ENCODE measurements at places on chromosomes 3 and 15.

- DNase-seq = no peak
These were observed 21.5 kb upstream of the KCNMB3 start for GRCh38 chr3:179272385-179272784.

DNA sequence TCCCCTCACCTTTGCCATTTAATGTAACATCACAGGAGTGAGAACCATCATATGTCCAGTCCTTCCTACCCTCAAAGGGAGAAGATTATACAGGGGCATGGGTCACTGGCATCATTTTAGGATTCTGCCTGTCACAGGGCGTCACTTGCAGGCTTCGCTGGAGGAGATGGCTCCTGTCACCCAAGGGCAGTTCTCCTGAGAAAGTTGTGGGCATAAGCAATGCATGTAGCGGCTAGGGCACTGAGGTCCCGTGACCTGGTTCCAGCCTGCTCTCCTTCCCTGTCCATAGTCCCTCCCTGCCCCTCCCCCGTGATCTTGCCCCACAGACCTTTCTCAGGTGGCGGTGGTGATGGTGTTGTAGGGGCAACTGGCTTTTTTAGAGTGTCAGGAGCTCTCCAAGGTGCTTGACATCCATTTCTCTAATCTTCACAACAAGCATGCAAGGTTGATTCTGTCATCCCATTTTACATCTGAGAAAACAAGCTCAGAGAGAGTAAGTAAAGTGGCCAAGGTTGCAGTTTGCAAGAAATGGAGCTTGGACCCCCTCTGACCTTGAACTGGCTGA is 241.5 kb upstream of the CTDSPL start:
- no peak for DNase-seq

GRCh38 chr3:193832833-193833413 is 239.9 kb downstream of the OPA1 start:
- DNase-seq = no peak

- no peak for DNase-seq
These were observed 25.3 kb downstream of the PRICKLE2 start for GRCh38 chr3:64199932-64200331.

GRCh38 chr3:183519891-183520290 is 35.6 kb downstream of the KLHL6 start:
- DNase-seq = no peak

- DNase-seq = no peak
These were observed 58.8 kb upstream of the GOLGA8A start for GRCh38 chr15:34496207-34496995.

DNA sequence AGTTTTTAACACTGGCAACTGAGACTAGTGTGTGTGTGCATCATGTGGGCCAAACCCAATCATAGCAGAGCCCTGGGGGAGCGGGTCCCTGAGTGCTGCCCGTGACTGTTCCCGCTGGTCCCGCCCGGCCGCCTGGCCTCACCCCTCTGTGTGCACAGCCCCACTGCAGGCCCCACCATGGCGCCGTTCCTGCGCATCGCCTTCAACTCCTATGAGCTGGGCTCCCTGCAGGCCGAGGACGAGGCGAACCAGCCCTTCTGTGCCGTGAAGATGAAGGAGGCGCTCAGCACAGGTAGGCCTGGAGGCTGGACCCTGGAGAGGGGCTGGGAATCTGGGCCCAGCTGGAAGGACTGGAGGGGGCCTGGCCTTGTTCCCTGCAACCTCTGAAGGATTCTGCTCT is 17.2 kb downstream of the PRKCD start:
- DNase-seq = no peak

DNA sequence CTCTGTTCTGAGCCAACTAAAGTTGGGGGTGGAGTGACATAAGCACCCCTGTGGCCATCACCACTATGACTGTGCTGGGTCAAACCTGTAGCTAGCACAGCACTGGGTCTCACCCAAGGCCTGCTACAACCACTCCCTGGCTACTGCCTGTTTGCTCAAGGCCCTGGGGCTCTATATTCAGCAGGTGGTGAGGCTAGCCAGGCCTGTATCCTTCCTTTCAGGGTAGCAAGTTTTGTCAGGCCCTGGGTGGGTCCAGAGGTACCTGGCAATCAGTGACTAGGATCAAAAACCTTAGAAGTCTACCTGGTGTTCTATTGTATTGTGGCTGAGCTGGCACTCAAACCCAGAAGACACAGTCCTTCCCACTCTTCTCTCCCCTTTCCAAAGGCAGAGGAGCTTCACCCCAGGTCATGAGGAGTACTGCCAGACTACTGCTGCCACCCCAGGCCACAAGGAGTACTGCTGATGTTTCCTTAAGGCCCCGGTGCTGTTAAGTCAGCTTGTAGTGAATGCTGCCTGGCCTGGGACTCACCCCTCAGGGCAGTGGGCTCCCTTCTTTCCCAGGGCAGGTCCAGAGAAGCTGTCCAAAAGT is 170.8 kb downstream of the IGSF11 start:
- DNase-seq = peak; percentile 34

- no peak for DNase-seq
These were observed 42.6 kb downstream of the ZNF148 start for GRCh38 chr3:125332504-125332903.

DNA sequence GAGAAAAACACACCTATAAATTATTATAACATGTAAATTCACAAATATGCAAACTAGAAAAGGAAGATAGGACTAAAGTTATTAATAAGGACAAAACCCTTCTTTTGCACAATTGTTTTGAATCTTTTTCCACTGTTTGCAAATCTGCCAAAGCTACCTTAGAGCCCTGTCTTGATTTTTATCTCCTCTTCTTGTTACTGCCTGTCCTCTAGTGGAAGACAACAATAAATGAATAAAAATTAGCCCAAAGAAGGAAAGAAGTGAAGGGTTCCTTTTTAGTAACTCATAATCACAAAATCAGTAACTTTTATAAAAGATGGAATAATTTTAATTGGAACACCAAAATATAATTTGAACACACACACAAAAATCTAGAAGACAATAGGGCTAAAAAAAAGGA is 2.7 kb downstream of the CD200R1 start:
- DNase-seq = no peak

DNA sequence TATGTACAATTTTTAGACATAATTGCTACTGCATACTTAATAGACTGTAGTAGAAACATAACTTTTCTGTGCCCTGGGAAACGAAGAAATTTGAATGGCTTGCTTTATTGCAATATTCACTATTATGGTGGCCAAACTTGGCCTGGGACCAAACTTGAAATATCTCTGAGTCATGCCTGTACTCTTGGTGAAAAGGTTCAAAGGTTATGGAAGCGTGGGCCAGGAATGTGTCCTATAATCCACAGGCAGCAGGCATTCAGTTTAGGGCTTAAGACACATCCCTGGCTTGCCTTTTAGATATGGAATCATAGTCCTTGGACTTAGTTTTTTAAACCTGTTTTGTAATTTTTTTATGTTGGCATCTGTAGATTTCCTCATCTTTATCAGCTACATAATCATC is 124.3 kb downstream of the LRIG1 start:
- DNase-seq = peak; percentile 40

DNA sequence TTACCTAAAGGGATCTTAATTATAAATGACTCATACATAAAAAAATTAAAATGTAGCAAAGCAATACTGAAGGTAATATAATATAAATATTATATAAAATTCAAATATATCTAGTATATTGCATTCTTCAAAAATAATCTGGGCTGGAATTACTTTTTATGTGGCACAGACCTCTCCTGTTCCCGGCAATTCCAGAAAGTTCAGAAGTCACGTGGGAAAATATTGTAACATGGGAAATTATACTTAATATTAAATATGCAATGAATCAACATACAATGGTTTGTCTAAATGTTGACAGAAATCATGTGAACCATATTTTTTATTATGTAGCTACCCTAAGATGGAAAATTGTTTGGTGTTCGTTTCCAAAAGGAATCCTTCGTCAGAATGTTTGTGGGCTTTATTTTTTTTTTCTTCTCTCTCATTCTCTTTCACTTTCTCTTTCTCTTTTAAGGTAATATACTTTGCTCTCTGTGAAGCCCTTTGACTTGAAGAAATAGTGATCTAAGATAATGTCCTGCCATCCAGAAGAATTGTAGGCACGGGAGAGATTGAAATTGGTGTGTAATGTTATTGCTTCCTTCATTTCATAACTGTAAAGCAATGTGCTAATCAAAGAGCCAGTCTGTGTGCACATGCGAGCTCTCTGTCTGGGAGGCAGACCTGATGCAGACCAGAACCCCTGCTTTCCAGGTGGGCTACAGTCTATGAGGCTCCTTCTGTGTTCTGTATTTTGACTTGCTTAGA is 559.4 kb downstream of the NR2F2 start:
- DNase-seq = no peak

- DNase-seq = peak; percentile 38
These were observed 15.9 kb downstream of the IVD start for GRCh38 chr15:40421246-40422157.

GRCh38 chr15:69976366-69976994 is 121.2 kb downstream of the TLE3 start:
- peak; percentile 28 for DNase-seq

- DNase-seq = no peak
These were observed 26.9 kb downstream of the MKRN2OS start for GRCh38 chr3:12518261-12519028.

GRCh38 chr3:131705558-131706051 is 202.8 kb upstream of the MRPL3 start:
- DNase-seq = peak; percentile 61

- DNase-seq = peak; percentile 61
These were observed 44.6 kb downstream of the ZBTB38 start for GRCh38 chr3:141412936-141413354.

- DNase-seq = no peak
These were observed 773.9 kb upstream of the CADM2 start for GRCh38 chr3:84184937-84185336.

GRCh38 chr15:29331071-29331470 is 61.4 kb upstream of the NSMCE3 start:
- no peak for DNase-seq

- no peak for DNase-seq
These were observed 27.3 kb upstream of the SEC62 start for GRCh38 chr3:169939320-169939719.

DNA sequence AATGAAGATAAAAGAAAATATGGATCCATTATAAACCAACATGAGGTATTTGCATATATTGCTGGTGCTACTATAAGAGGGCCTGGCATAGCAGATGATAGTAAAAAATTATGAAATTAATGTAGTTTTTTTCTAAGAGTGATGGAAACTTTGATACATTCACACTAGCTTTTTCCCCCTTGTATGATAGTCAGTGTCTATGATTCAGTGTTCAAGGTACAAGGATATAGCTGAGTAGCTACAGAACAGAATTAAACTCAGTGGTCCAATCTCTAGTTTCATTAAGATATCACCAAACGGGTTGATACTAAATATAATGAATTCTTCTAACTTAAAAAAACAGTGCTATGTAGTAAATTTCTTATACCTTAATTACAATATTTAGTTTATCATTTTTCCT is 49.9 kb upstream of the XRN1 start:
- DNase-seq = no peak

DNA sequence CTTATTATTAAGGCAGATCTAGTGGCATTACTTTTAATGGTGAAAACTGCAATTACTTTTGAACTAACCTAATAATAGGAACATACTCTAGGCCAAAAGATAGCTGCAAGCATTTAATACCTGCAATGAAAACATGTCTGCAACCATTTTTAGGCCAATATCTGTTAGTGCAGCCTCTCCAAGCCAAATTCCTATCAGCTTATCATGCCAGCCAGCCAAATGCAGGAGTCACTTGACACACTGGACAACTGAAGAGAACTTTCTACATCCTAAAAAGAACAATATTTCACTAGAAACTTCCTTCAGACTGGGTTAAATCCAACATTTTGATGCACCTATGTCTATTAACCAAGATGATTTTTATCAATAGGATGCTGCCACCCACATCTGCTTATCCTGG is 33.8 kb downstream of the CCDC54 start:
- no peak for DNase-seq

DNA sequence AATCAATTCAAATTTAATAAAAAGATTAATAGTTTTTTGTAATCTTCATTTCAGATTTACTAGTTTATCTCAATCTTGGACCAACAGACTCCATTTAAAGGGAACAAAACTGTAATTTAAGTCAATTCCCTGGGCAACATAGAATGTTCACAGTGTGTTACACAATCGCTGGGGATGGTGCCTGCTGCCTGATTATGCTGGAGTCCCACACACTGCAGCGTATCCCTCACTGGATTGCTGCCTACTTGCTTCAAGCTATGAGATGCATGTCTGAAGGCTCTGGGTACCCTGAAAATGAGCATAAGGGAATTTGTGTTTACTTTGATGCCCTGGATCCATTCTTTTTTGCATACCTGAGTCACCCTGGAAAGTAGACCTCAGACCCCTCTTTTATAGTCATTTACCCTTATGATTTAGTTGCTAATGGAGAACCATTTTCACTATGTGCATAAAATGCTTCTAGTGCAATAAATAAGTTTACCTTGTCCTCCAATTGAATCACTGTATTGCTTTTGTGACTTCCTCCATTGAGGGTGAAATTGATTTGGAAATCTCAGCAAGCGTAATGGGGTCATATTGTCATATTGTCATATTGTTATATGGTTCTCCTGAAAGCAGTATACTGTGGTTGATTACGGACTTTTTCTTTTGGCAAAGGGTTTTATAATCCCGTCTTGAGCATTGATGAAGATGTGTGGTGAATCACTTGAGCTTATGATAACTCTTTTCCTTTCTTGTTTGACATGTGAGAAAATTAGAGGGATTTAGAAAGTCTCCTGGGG is 35.9 kb downstream of the ITPR1 start:
- DNase-seq = no peak

DNA sequence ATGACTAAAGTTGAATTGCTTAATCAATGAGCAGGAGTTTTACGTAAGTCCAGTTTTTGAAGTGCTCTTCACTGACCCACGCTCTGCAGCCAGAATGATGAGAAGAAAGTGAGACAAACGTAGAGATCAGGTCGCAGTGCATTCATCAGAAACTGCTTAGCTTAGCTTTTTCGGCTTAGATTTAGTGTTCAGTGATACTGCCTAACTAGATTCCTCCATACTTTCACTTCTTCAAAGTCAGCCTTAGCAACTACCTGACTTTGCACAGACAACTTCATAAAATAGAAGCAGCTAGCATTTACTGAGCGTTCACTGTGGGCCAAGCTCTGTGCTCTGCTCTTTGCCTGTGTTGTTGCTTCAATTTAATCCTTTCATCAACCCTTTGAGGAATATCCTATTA is 116.1 kb downstream of the KCNH8 start:
- DNase-seq = no peak

- no peak for DNase-seq
These were observed 8.3 kb downstream of the PSTPIP1 start for GRCh38 chr15:77002954-77003912.

DNA sequence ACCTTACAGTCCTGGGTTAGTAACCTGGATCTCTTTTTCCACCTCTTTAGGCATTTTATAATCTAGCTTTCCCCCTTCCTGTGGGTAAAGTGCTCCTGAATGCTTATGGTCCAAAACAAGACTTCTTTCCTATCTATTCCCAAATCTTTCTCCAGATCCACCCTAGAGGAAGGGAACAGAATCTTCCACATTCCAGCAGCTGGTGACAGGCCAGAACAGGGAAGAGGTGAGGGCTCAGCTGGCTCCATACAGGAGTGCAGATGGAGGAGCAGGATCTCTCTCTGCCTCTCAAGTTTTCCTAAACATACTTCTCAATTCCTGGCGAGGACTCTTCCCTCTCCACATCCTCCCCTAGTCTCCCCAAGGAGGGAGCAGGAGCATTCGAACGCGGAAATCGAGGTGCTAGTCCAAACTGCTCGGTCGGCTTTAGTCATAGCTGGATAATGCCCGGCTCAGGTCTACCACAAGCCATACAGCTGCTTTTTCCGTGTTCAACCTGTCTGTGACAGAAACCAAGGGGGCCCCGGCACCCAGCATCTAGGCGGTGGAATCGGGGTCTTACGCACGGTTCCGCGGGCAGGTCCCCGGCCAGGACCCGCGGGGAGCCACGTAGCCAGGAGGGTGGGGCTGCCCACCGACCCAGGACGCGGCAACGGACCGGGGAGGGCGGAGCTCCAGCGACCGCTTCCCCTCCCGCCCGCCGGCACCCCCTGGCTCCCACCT is 4.0 kb downstream of the RASSF1 start:
- peak; percentile 53 for DNase-seq
